Astrocyte of the cerebellum (primary cell): ENCODE measurements at places on chromosomes 2 and 18.

- no peak for DNase-seq
Measured at GRCh38 chr18:43155842-43156241, 40.4 kb upstream of the RIT2 start.

- DNase-seq, result no peak
Measured at GRCh38 chr2:120869730-120870466, 134.2 kb downstream of the GLI2 start.

DNA sequence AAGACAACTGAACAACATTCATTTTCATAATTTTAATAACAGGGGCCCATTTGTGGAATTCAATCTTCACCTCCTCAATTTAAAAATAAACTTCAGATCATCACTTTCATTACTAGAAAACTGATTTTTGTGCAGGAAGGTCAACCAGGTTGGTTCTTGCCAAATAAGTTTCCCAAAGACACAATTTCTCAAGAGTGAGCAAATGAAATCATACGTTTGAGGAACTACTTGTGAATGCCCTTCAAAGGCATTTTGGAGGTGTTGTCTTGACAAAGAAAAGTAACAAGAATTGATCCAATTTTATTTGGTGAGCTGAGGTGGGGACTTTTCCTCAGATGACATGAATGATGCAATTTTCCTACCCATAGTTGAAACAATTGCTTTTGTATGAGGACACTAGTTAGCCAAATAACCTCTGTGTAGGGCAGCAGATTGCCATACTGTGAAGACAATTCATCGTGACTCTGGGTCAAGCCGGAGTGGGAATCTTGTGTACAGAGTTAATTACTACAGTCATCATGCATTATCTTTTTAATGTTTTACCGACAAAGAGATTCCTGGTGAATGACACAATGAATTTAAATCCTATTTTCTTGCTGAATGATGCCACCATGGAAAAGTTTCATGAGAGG, 121.8 kb downstream of the TGFA start:
- DNase-seq, result no peak

- DNase-seq, result no peak
Measured at GRCh38 chr18:21452276-21452780, 148.2 kb downstream of the ESCO1 start.

DNA sequence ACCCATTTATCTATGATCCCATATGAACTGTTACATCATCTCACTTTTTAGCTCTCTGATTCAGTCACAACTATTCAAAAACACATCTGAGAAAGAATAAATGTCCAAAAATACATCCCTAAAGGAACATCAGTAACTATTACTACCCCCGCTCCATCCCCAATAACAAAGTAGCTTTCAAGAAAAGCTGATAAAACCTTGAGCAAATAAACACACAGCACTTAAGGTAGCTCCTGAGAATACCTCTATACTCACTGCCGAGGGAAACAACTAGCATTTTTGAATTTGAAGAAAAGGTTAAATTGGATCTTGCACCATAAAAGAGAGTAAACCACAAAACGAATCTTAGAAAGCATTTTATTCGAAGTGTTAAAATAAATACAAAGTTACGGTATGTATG, 63.4 kb downstream of the PMAIP1 start:
- DNase-seq, result no peak

DNA sequence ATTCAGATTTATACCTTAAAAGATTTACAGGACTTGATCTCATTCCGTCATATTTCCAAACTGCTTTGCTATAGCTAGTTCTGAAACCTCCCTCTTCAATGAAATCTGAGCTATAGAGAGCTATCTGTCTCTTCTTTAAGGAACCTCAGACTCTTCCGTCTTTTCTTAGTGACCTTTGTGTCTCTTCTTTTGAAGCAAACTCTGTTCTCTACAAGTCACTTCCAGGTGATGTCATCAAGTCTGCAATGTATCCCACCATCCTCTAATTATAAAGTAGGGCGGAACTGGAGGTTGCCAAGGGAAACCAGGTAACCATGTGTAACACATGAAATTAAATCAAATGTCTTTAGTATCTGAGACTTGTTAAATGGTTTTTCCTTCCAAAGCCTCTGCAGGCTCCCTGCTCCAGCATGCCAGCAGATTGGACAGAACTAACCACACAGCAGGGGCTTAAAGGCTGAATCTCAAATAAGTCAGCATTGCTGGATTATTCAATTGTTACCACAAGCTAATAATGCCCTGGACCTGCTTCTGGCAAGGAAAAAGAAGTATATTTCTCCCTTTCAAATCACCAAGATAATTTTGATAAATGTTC, 41.2 kb upstream of the PEX13 start:
- DNase-seq, result no peak

GRCh38 chr2:183125659-183126341, 1.6 kb downstream of the NUP35 start:
- DNase-seq, result no peak

DNA sequence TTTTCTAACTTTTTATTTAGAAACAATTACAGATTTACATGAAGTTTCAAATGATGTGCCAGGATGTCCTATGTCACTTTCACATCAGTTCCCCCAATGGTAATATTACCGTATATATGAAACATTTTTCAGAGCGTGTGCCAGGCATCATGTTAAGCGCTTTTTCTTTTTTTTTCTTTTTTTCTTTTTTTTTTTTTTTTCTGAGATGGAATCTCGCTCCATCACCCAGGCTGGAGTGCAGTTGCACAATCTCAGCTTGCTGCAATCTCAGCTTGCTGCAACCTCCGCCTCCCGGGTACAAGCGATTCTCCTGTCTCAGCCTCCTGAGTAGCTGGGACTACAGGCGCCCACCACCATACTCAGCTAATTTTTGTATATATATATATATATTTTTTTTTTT, 5.6 kb upstream of the PPP4R1 start:
- DNase-seq, result no peak

DNA sequence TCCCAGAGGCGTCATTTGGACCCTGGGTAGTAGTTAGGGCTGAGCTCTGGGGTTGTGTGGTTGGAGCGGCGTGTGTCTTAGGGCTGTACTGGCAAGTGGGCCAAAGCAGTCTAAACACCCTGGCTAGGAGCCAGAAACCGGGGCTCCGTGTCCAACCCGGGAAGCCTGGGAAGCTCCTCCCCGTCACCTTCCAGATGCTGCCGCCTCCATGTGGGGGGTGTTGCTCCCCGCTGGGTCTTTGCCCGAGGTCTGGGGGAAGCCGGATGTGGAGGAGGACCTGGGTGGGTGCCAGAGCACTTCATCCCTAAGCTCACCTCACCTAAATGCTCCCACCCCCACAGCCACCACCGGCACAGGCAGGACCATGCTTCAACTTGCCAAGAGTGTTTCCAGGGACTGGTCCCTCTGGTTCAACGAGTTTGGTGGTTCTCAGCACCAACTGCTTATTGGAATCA, 25.4 kb downstream of the TET3 start:
- DNase-seq, result no peak

GRCh38 chr2:113842919-113843736, 46.8 kb upstream of the ACTR3 start:
- no peak for DNase-seq

DNA sequence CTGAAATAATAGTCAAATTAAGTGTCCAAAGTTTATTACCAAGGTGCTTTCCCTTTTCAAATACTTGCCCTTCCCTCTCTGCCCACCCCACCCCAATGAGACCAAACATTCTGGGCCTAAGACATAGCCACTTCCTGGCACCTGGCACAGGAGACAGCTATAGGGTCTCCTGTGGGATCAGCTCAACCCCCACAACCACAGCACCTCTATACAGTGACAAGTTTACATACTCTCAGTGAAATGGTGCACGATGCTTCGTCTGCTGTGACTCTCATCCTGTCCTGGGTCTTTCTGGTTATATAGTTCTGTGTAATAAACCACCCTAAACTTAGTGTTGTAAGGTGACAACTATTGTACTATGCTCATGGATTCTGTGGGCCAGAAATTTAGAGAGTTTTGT, 466.2 kb downstream of the FBXO15 start:
- no peak for DNase-seq

- no peak for DNase-seq
Measured at GRCh38 chr2:61775956-61776570, 77.8 kb downstream of the FAM161A start.

DNA sequence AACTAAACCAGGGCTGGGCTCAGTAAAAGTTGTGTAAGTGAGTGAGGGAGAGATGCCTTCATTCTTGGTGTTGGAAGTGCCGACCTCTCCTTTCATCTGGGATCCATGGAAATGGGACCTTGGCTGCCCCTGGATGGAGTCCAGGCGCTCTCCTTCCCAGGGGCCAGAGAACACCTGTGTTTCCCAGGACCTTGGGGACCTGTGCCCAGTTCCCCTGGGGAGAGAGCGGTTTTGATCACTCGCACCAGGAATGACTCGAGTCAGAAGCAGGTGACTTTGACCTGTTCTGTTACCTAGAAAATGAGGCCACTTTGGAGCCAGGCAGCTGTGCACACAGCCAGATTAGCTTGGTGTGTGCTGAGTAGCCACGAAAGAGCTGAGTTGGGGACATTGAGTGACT, 97.3 kb downstream of the SH3BP4 start:
- no peak for DNase-seq

GRCh38 chr2:112760149-112760548, 4.3 kb downstream of the CKAP2L start:
- no peak for DNase-seq

GRCh38 chr2:155379494-155379893, 681.0 kb downstream of the KCNJ3 start:
- no peak for DNase-seq

DNA sequence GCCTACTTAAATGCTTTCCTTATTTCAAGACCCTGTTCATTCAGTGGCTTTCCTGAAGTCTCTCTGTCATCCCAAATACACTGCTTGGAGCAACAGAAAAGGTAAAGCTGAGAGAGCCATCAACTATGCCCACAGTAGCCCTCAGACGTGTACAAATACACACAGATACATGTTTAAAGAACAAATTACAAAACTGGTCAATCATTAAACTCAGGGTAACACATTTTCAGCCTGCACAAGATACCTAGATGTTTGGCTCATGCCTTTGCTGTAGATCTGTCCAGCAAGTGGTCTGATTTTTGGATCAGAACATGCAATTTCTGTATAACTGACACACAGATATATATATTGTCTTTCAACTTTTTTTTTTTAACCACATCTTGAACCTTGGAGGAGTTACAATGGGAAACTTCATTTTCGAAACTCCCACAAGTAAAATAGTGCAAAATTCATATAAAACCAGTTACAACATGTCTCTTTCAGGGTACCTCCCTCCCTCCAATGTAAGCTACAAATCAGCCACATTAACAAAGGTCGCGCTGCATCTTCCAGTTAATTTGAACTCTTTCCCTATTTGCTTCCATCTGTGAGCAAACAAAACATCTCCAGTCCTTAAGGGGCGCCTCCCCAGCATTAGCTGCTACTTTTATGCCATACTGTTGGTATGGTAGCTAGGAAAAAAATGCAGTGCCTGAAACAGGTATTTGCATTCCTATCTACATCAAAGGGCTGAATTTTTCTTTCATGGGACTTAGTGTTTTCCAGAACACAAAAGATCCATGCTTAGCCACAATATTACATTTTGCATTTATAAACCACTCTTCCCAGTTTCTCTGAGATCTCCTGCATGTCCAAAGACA, 311.9 kb downstream of the NRXN1 start:
- DNase-seq, result no peak

GRCh38 chr2:70043252-70043875, 43.9 kb upstream of the PCBP1 start:
- no peak for DNase-seq

GRCh38 chr2:40851661-40852060, 399.8 kb upstream of the SLC8A1 start:
- DNase-seq, result no peak

DNA sequence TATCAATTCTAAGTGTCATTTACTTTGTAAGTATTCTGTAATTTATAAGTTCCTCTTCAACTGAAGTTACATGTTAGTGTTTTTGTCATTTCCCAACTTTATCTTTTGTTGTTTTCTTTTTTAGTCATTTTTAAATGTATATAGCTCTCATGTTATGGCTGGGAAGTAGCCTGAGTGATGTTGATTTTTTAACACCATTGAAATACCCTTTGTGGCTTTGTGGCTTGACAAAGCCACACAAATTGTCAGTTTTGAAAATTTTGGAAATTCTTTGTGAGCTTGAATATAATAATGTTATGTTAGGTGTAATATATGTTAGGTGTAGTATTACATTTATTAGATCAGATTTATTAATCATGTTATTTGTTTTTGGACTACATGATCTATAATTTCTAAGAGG, 16.7 kb downstream of the DNAJC10 start:
- no peak for DNase-seq

GRCh38 chr2:237194081-237194480, 108.4 kb downstream of the COPS8 start:
- no peak for DNase-seq

- no peak for DNase-seq
Measured at GRCh38 chr2:98730707-98731040, 258 bp downstream of the MGAT4A start.

DNA sequence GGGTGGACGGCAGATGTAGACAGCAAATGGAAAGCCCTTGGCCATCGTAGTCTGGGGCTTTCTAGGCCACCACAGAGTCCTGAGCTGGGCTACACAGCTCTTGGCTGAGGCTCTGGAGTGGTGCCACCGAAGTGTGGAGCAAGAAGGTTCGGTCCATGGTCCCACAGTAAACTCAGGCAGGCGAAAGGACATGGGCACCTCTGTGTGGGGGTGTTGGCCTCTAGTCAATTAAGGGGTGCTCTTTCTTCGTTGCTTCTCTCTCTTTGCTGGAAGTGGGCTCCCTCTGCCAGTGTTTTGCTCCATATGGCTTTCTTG, 34.7 kb upstream of the MRPL33 start:
- DNase-seq, result no peak

GRCh38 chr18:76785872-76786271, 36.5 kb upstream of the ZNF236 start:
- no peak for DNase-seq

GRCh38 chr18:25817546-25818237, 272.7 kb downstream of the SS18 start:
- DNase-seq, result no peak

- no peak for DNase-seq
Measured at GRCh38 chr18:551404-552061, 28.6 kb upstream of the CETN1 start.

DNA sequence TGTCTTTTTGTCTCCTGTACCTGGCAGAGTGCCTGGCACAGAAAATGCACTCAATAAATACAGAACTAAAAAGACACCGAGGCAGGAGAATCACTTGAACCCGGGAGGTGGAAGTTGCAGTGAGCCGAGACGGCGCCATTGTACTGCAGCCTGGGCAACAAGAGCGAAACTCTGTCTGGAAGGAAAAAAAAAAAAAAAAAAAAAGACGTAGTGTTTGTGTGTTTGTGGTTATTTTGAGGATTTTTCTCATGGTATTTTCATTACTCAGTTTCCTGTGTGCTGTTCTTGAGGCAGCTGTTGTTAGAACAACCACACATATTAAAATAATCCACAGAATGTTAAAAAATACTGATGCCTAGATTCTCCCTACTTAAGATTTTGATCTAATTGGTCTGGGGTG, 519.2 kb upstream of the SPHKAP start:
- peak; percentile 46 for DNase-seq
